Stimulated activated CD8-positive, alpha-beta memory T cell treated with anti-CD3 and anti-CD28 coated beads, Interleukin-2, amount 100 ng/mL, for 48 hours (primary cell): ENCODE measurements at places on chromosomes 3 and 15.

DNA sequence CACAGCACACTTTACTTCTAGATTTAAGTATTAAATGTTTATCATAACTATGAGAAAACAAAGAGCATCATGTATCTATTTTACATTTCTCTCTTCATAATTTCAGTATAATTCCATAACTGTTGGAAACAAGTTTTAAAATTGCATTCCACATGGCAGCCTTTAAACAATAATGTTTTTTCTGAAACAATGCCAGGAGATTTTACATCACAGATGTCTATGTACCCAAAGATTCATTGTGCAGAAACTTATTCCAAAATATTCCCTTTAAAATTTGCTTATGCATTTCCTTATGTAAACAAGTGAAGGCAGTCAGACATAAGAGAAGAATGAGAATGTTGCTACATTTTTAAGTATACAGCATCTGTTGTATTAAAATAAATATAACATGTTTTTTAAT is 324.9 kb upstream of the COL8A1 start:
- no peak for DNase-seq

DNA sequence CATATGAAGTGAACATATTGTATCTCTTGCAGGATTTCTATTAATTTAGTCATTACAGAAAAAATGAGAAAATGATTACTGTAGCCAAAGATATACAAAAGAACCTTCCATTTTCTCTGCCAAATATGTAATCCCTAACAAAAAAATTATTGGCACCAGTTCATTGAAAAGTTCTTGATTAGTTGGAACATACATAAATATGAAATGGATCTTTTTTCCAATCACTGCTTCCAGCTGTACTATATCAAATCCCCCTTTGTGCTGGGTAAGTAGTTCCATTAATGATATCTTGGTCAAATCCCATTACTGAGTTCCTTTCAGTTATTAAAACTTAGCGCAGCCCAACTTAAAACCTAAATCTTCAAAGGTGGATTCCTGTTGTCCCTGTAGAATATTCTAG is 263.8 kb downstream of the SLC9A9 start:
- DNase-seq = no peak

GRCh38 chr3:179455954-179456353 is 4.7 kb upstream of the GNB4 start:
- no peak for DNase-seq

DNA sequence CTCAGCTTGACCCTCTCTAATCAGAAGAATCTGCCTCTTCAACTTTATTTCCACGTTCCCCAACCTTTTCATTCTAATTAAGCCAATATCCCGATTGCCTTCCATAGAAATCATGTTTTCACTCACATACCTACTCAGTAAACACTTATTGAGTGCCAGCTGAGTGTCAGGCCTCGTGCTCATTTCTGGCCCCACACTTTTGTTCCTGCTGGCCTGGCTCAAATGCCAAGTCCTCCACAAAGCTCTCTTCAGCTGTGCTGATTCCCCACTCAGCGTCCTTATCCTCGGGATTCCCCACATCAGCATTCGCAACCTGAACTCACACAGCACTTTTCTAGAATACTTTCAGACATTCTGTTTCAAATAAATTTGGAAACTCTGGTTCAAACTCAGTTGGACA is 68.9 kb downstream of the THBS1 start:
- no peak for DNase-seq

DNA sequence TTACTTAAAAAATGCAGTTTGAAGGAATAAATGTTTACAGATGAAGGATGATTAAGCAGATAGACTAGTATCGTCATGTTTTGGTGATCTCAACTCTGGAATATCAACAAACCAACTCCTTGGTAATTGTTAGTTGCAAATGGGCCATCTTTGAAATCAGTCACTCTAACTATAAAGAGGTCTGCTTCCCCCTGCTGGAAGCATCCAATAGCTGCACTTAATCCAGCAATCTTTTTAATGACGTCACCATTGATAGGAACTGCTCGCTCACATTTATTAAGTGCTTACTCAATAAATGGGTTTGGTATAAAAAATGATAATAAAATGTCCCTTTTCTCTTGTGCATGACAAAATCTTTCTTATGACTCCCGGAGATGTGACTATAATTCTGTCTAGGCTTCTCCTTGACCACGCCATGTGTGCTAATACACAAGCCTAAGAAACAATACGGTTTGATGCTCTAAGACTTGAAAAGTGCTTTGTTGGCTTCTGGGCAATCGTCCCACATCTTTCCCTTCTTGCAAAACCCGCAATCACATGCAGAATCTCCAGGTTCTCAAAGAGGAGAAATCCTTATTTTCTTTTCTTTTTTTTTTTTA is 227.6 kb upstream of the POU1F1 start:
- no peak for DNase-seq

- DNase-seq = no peak
Measured at GRCh38 chr15:96276438-96277210, 53.9 kb upstream of the NR2F2 start.

- DNase-seq = no peak
Measured at GRCh38 chr3:44561076-44561475, 6.1 kb downstream of the ZKSCAN7 start.

GRCh38 chr15:64772488-64772887 is 2.9 kb downstream of the RBPMS2 start:
- DNase-seq = no peak

- DNase-seq = no peak
Measured at GRCh38 chr3:171792531-171792930, 17.8 kb downstream of the PLD1 start.

- no peak for DNase-seq
Measured at GRCh38 chr3:9253327-9253726, 3.9 kb upstream of the SRGAP3 start.

DNA sequence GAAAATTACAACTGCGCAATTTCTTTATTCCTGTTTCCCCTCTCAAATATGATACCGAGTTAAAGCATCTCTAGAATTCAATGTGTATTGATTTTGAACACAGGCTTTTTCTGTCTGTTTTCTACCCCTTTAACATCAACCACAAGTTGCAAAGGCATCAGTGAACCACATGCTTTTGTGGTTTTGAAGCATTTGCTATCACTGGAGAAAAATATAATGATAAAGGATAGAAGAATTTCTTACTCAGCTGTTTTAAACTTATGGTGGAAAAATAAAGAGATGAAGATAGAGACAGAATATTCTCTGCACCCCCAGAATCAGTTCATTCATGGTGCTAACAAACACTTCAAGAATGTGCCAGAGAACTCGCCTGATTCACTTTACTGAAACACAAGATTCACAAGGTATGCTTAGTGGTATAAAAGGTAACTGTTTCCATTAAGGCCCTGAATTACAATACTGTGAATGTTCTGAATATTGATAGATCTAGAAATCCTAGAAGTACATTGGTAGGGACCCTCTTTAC is 9.5 kb upstream of the DPPA4 start:
- DNase-seq = no peak

DNA sequence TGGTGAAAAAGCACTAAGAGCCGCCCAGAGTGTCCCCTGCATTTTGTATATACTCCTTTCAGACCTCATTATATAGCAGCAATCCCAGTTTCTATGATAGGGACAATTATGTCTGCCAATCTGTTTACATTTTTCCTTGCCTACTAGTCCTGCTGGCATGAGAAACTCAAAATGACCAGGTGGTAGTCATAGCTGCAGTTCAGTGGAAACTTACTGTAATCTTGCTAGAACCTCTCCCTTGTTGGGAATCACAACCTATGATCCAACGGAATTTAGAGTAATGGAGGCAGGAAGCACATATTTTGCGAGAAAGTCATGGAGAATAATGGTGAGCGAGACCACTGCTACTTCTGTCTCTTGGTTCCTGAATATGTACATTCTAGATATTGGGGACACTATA is 28.6 kb upstream of the MINAR1 start:
- DNase-seq = no peak
